ENCODE measurements at places on chromosomes 7 and 10.

DNA sequence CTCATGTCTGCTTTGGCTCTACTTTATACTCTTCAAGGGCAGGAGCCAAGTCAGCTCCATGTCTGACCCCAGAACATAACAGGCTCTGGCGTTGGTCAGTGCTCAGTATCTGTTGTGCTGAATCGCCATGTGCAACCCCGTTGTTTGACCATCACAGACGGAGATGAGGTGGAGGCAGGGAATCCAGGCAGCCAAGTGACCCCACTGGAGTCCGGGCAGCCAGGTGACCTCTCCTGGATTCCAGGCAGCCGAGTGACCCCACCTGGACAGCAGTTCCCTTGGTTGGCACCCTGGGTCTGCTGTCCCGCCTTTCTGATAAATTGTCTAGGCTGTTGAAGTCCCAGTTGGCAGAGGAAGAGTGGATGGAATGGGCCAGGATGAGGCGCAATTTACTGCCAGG, 232.2 kb downstream of the TCERG1L start:
- H3K27me3 ChIP-seq: no peaks in the 10 kb centered on the region
- H3K4me1 ChIP-seq: no peaks in the 10 kb centered on the region
- DNase-seq: no peak
- no peak overlapping the region for H3K27ac ChIP-seq
- no peak overlapping the region for H3K4me3 ChIP-seq

- DNase-seq: no peak
- H3K27me3 ChIP-seq: no peaks in the 10 kb centered on the region
- H3K27ac ChIP-seq: no peak overlapping the region
- no peak overlapping the region for H3K4me3 ChIP-seq
- H3K4me1 ChIP-seq: no peaks in the 10 kb centered on the region
These were observed 442.2 kb downstream of the TCERG1L start for GRCh38 chr10:130869179-130869841.

DNA sequence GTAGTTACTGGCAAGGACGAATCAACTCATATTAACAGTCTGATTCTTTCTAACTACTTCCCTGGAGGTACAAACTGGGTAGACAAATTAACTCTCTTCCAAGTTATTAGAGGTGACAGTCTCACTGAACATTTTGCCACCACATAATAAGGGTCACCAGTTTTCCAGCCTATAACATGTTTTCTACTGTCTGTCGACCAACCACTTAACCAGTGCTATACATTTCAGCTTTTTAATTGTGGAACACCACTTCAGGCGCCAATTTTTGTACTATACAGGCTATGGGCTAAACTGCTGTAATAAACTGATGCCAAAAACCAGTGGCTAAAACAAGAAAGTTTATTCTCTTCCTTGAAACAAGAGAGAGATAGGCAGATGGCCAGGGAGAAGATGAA, 13.3 kb downstream of the ZNF438 start:
- no peak overlapping the region for H3K4me3 ChIP-seq
- peaks cover 3% of the 10 kb centered on the region for H3K36me3 ChIP-seq
- no peaks in the 10 kb centered on the region for H3K27me3 ChIP-seq
- H3K4me1 ChIP-seq: peaks cover 16% of the 10 kb centered on the region
- no peak overlapping the region for H3K27ac ChIP-seq
- no peak for DNase-seq

DNA sequence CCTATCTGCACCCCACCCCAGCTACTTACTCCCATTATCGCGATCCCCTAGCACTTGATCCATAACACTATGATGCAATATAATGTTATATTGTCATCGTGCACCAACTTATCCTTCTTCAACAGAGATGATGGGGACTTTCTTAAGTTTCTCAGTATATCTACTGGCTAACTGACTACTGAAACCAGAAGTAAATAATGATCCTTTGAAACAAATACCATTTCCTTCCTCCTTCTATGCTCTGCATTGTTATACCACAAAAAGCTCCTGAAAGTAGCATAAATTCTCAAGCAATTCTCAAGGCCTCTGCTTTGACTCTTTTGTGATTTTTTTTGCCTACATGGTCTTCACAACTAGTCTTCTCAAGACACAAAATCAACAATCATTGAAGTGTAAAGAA, 68.9 kb downstream of the HTR7 start:
- H3K36me3 ChIP-seq: no peaks in the 10 kb centered on the region
- no peak for DNase-seq
- H3K27ac ChIP-seq: no peak overlapping the region
- H3K27me3 ChIP-seq: peaks cover 26% of the 10 kb centered on the region

GRCh38 chr7:139075031-139075652, 34.4 kb downstream of the ZC3HAV1 start:
- H3K36me3 ChIP-seq: peaks cover 31% of the 10 kb centered on the region
- no peak for DNase-seq
- H3K4me1 ChIP-seq: peaks cover 7% of the 10 kb centered on the region
- H3K27ac ChIP-seq: peak overlapping the region; percentile 91
- H3K4me3 ChIP-seq: peak overlapping the region; percentile 33
- no peaks in the 10 kb centered on the region for H3K27me3 ChIP-seq

DNA sequence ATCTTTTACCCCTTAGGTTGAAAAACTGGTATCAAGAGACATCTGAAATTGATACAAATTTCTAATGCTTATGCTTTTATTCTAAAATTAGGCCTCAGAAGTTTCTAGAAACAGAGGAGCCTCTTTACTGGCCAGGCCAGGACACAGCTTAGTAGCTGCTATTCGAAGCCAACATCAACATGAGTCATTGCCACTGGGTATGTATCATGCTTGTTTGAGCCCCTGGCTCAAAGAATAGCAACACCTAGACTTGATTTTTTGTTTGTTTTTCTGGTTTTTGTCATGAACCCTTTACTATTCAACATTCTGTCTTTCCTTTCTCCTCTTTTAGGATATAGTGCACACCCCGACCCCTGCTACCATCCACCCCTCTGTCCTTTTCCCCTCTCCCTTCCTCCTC, 90.9 kb upstream of the STK17A start:
- peaks cover 39% of the 10 kb centered on the region for H3K4me1 ChIP-seq
- DNase-seq: no peak
- peak overlapping the region; percentile 86 for H3K27ac ChIP-seq
- no peak overlapping the region for H3K4me3 ChIP-seq
- H3K36me3 ChIP-seq: peaks cover 4% of the 10 kb centered on the region
